ENCODE measurements at places on chromosomes 6 and 20.

GRCh38 chr6:53465732-53466131 lies 79.2 kb downstream of the GCLC start:
- DNase-seq = peak; percentile 34

GRCh38 chr6:21586740-21587178 lies 6.8 kb upstream of the SOX4 start:
- no peak for DNase-seq

GRCh38 chr6:38131527-38131965 lies 312.0 kb downstream of the ZFAND3 start:
- no peak for DNase-seq

GRCh38 chr20:15162079-15162647 lies 824.8 kb upstream of the FLRT3 start:
- no peak for DNase-seq

DNA sequence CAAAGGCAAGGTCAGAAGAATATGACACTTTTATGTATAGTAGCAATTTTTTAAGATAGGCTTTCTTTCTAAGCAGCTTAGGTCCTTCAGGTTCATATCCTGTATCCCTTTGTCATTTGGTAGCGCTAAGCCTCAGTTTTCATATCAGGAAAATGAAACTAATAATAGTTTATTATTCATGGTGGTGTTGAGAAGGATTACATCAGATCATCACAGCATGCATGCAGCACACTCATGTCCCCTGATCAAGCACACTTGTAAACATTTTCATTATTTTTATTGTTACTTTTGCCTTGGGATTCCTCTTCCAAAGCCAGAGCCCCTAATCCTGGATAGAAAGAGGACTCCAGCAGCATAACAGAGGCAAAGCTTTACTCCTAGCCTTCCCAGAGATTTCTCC lies 70.2 kb upstream of the ADGRF1 start:
- DNase-seq = no peak

DNA sequence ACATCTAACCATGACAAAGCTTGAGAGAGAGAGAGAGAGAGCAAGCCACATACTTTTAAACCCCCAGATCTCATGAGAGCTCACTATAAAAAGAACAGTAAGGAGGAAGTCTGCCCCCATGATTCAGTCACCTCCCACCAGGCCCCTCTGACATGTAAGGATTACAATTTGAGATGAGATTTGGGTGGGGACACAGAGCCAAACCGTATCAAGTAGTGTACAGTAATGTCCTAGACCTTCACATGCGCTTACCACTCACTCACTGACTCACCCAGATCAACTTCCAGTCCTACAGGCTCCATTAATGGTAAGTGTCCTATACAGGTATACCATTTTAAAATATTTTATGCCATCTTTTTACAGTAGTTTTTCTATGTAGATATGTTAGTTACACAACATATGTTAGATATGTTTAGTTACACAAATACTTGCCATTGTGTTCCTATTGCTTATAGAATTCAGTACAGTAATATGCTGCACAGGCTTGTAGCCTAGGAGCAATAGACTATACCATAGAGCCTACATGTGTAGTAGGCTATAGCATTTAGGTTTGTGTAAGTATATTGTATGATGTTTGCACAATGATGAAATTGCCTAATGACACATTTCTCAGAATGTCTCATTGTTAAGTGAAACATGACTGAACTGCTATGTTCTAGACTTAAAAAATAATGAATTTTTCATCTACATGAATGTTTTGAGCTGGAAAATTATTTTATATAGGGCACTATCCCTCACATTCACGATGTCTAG lies 11.7 kb downstream of the TSPYL1 start:
- no peak for DNase-seq

GRCh38 chr20:21089391-21089790 lies 16.8 kb downstream of the LINC00237 start:
- DNase-seq = no peak

DNA sequence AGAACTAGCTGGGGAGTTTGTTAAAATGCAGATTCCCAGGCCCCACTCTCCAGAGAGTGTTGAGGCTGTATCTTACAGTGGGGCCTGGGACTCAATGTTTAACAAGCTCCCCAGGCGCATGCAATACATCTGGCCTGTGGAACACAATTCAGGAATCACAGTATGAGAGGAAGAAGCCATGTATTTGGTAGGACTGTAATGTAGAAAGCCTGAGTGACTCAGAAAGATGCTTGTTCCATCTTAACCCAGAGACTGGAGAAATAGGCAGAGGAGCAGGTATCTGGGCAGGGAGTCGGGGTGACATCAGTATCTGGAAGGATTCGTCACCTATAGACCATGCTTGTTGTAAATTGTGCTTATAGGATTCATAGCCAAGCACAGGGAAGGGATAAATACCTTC lies 90.5 kb downstream of the UNC5CL start:
- no peak for DNase-seq

DNA sequence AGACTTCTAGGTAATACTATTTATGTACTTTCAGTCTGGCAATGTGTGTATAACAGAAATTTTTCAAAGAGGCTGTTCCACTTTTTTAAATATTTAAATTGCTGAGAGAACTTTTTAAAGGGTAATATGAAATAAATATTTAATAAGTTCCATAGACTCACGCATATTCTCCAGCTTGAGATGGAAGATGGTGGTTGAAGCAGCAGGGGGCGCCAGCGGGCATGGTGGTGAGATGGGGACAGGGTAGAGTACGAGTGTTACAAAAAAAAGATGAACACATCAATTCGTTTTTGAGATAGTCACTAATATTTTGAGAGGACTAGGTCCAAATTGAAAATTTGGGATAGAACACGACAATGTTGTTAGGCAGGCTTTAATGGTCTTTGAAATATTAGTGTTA lies 68.4 kb downstream of the RSPO3 start:
- peak; percentile 15 for DNase-seq

- no peak for DNase-seq
Measured at GRCh38 chr6:159190460-159190859, 21.3 kb downstream of the FNDC1 start.

DNA sequence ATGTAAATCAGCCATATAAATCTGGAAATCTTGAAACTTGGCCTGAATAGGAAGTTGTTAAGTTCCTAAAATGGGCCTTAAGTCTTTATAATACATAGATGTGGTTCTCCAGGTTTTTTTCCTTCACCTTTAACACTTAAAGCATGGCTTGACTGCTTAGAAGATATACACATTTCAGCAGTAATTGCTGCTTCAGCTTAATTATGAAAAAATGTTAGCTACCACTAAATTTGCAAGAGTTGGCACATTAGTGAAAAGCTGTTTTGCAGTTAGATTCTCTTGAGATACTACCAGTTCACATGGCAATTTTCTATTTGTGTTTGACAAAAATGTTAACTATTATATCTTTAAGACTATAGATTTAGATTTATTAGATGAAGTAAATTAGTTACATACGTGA lies 72.7 kb upstream of the MYO6 start:
- DNase-seq = no peak

- no peak for DNase-seq
Measured at GRCh38 chr20:12153628-12154027, 235.9 kb downstream of the BTBD3 start.

DNA sequence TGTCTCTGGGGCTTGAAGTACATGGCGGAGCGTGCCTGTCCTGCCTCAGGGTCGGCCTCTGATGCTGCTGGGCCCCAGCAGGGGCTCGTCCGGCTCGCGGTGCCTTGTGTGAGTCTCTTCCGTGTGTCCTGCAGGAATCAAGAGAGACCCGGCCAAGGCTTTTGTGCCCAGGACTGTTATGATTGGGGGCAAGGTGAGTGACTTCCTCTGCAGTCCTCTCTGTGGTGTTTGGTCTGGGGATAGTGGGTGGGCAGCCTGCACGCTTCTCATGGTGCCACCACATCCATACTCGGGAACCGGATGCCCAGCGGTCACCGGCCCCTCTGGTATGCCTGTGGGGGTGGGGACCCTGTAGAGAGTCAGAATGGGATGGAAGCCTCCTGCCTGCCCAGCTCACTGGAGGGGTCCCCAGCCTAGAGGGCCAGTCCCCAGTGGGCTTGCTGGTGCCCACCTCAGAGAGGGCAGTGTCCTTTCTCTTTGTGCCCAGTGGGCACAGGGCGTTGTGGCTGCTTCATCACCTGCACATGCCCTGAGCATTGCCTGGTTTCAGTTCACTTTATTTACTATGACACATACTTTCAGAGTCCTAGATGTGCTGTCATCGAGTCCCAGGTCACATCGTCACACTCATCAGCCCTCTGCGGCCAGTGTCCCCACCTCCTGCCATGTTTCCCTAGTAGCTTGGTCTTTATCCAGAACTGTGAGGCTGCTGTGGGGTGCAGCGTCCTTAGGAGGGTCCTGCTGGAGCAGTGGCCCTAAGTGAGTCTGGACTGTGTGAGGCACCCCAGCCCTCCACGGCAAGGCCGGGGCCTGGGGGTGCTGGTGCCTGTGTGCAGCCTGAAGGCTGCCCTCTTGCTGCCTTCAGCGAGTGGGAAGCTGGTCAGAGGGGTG lies 40.7 kb downstream of the PYGB start:
- DNase-seq = no peak

DNA sequence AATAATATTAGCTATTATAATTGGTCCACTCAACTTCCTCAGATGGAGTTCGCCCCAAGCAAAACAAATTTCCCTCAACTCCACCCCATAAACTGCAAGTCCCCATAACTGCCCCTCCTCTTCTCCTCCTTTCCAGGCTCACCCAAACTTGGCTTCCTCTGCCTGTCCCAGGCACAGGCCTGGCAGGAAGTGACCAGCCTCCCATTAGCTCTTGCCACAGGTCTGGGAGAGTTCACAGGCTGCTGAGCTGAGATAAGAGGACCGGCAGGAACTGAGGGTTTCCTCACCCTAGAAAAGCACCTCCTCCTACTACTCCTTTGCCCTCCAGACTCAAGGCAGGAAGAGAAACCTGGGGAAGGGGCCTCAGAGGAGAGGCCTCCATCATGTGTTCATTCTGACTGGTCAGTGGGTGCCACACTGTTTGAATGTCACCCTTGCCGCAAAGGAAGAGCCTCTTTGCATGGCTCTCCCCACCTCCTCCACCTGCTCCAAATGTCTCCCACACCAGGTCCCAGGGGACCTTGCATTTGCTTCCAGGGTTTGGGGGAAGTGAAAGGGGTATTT lies 24.5 kb upstream of the SMIM29 start:
- DNase-seq = no peak

DNA sequence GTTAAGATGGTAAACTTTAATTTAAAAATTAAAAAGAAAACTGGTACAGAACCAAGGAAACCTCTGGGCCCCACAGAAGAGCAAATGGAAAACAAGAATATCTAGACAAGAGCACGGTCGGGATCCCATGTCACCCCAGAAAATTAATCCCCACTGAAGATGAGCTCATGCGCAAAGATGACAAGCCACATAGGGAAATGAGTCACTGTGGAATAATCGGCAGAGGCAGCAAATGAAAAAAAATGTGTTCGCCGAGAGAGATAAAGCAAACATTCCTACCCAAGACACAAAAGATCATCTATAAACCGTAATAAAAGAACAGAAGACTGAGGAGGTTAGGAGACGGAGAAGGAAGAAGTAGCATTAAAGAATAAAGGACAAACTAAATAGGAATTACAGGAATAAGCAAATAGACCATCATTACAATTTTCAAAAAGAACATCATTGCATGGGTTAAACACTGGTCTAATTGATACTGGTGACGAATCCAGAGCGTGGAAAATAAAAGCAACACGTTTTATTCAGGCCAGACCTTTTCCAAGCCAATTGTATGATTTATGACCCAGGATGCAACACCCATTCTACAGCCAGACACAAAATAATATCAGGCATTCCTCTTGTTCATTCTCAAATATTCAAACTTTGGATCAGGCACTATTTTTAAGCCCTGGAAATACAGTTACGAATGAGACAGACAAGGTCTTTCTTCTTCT lies 138.0 kb upstream of the ARID1B start:
- no peak for DNase-seq

DNA sequence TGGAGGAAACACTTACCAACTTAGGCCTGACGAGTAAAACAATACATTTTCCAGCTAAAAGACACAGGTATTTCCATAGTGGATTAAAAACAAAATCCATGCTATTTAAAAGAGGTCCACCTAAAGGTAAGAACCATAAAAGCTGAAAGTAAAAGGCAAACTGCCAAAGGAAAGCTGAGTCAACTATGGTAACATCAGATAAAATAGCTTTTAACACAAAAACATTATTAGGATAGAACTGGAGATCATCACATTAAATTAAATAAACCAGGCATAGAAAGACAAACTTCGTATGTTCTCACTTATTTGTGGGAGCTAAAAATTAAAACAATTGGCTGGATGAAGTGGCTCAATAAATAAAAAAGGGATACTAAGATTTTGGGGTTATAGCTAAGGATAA lies 166.8 kb upstream of the SLC22A16 start:
- DNase-seq = no peak

GRCh38 chr20:24379484-24379927 lies 89.9 kb upstream of the SYNDIG1 start:
- no peak for DNase-seq

DNA sequence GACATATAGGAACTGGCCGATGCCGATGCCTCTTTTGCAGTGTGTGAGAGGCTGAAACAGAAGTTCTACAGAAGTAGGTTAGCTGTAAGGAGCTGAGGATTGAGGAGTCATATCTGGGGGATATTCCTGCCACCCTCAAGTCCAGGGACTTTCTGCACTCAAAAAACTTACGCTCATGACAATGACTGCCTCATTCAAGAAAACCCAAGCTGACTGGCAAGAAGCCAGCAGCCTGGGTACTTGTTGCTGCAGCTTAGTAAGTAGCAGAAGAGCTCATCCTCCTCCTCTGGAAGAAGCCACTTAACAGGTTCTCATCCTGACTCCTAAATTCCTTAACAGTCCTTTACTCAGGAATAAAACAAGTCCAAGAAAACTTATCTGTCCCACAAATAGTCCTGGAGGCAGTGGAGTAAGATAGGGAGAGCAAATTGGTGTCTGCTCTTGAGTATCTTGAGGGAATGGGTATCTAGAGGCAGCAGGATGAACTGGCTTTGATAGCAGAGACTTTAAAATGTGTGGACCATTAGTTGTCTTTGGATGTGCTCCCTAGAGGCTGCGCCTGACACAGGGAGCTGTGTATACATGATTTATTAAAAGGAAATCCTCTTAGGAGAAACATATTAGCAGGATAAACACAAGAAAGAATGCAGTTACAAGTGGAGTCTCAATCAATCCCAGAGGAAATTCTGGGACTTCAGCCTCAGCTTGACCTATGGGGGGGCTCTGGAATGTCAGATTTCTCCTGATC lies 7.4 kb downstream of the CALHM5 start:
- no peak for DNase-seq

- no peak for DNase-seq
Measured at GRCh38 chr6:35922139-35922554, 1.2 kb upstream of the SRPK1 start.

DNA sequence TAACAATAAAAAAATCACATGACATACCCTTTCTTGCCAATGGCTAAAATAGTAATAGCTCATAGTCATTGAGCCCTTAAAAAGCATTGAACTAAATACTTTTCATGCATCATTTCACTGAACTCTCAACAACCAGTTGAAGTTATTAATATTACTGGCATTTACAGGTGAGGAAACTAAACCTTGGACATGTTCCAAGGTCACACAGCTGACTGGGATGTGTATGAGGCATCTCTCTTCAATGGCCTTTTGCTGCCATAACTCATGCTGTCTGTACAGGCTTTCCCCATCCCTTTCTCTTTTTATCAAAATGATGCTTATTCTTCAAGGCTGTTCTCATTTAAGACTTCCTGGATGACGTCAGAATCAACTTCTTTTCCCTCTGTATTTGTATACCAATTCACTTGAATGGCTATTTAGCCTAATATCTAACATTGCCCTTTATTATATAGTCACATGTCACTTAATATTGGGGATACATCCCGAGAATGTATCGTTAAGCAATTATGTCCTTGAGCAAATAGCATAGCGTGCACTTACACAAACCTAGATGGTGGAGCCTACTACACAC lies 476.4 kb downstream of the KIF16B start:
- no peak for DNase-seq
